ENCODE measurements at places on chromosomes 12 and 14. TPM values are rescaled to one million over a fixed set of nuclear protein-coding genes. Genes with fewer than 3 reads are reported as not detected.

TAS2R50 gene
- 0.48 TPM for total RNA-seq

LALBA gene
- not detected for total RNA-seq

SEC23A gene
- 32.8 TPM for total RNA-seq

PLCZ1 gene
- total RNA-seq, result 0.05 TPM

PTPRR gene
- total RNA-seq, result 4.1 TPM

GYS2 gene
- total RNA-seq, result not detected

ART4 gene
- total RNA-seq, result not detected

CELA1 gene
- not detected for total RNA-seq

MORN3 gene
- total RNA-seq, result 1.5 TPM

NKX2-1 gene
- total RNA-seq, result 0.11 TPM

PCNX4 gene
- 31.7 TPM for total RNA-seq

NXPH4 gene
- 5.1 TPM for total RNA-seq

PAH gene
- total RNA-seq, result not detected

TAS2R8 gene
- not detected for total RNA-seq

CFAP54 gene
- 0.53 TPM for total RNA-seq
